Prostate gland (tissue), 2 donors: ENCODE measurements at places on chromosomes 3 and 15. TPM values are rescaled to one million over a fixed set of nuclear protein-coding genes. Genes with fewer than 3 reads are reported as not detected.

The DET1 gene
- total RNA-seq, result 6.9 TPM

The RGMA gene
- 93.8 TPM for total RNA-seq

The ADGRG7 gene
- total RNA-seq, result not detected

The RASGRP1 gene
- 7.6 TPM for total RNA-seq
